NCI-H510A treated with DMSO at 0.1 percent for 48 hours (cell line): ENCODE measurements at places on chromosomes 7 and 10.

DNA sequence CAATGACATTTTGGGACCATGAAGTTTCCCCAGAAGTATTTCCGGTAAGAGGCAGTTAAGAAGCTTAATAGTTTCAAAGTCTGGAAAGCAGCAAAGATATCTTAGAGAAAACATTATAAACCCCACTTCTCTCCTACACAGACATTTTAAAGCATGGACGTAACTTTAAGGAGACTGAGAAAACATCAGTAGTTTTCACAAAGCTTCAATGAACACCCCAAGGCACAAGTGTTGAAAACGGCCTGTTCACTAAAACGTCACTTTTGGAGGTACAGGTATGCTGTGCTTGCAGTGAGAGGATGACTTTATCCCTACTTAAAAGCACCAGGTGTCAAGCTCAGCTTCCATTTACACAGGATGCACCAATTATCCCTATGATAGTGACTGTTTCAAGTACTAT lies 25.0 kb downstream of the NCOA4 start:
- DNase-seq, result no peak

- no peak for DNase-seq
These were observed 114.6 kb downstream of the PDE1C start for GRCh38 chr7:31955641-31956040.

- no peak for DNase-seq
These were observed 486.5 kb downstream of the CALN1 start for GRCh38 chr7:71925663-71926062.

GRCh38 chr10:28875549-28876081 lies 198.3 kb downstream of the BAMBI start:
- no peak for DNase-seq

- DNase-seq, result peak; percentile 99
These were observed 6.4 kb upstream of the GOLGA7B start for GRCh38 chr10:97843281-97843671.

DNA sequence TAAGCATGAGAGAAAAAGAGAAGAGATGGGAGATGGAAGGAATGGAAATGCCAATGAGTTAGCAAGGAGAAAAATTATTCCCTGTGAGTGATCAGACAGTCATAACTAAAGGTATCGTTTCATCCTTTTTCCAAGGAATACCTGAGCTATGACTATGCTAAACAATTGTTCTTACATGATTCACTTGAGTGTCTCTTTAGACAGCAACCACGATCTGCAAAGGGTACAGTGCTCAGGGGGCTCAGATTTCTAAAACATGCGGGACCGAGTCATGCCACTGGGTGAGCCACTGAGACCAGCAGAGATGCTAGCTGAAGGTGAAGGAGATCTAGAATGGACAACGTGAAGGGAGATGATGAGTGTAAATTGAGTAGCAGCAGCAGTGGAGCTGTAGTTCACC lies 78.0 kb upstream of the CTTNBP2 start:
- DNase-seq, result no peak

GRCh38 chr7:47415318-47416212 lies 166.3 kb downstream of the TNS3 start:
- no peak for DNase-seq

- no peak for DNase-seq
These were observed 15.9 kb downstream of the ADCY1 start for GRCh38 chr7:45589915-45590678.
